ENCODE measurements at places on chromosomes 7 and 10.

- no peak for DNase-seq
Observed at GRCh38 chr10:7541137-7542087, 125.4 kb downstream of the ITIH5 start.

- no peak for DNase-seq
Observed at GRCh38 chr7:49766966-49767365, 6.5 kb upstream of the VWC2 start.

- DNase-seq: no peak
Observed at GRCh38 chr10:132645247-132645530, 107.6 kb downstream of the INPP5A start.

GRCh38 chr10:13399236-13399635 lies 51.1 kb upstream of the SEPHS1 start:
- no peak for DNase-seq
